RKO (cell line): ENCODE measurements at places on chromosomes 7 and 10.
A peak's percentile ranks its signal among the peaks of the same experiment; 100 is the strongest.

DNA sequence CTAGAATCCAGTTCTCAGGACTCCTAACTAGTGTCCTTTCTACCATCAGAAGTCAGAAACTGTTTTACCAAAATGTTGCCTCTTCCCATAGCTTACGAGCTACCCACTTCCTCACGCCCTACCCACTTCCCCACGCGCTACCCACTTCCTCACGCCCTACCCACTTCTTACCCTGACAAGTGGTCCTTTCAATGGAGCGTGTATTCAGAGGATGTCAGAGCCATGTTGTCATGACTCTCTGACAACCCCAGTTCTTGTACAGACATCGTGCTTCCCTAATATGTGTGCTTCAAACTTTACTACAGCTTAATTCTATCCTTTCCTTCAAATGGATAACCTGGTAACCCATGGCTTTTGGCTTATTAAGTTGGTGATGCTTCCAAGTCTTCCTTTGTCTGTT lies 84.8 kb upstream of the PHF14 start:
- no peak for DNase-seq

DNA sequence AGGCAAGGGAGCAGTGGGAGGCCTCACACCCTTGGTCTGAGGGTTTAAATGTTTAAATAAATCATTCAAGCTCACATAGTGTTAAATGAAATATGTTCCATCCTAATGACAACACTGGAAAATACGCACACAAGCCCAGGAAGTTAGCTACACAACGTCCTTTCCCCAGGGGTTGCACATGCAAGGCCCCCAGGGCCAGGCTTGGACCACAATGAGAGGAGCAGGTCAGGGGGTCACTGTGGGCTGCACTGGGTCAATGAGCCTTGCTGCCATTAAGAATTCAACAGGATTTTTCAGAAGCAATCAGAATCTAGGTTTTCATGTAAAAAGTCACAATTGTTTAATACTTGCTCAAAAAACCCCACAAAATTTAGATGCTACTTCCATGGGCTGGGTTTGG lies 64.9 kb upstream of the ADCY1 start:
- DNase-seq = no peak

GRCh38 chr10:80617807-80618206 lies 80.1 kb downstream of the SH2D4B start:
- no peak for DNase-seq

DNA sequence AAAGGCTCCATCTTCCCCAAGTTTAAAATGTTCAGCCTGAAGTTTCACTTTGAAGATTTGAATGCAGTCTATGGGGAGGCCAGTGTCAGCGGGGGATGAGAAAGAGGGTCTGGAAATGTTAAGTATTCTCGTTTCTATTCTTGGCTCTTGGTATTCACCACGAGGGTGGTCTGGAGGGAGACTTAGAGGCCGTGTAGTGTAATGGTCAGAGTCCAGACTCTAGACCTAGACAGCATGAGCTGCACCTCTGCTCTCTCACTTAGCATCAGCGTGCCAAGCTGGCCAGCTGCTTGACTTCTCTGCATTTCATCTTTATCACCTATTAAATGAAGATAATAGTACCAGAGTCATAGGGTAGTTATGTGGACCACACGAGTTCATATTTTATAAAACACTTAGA lies 57.9 kb downstream of the MKX start:
- no peak for DNase-seq

- peak; percentile 92 for DNase-seq
Measured at GRCh38 chr10:97332591-97333350, 1.8 kb downstream of the FRAT2 start.

- DNase-seq = no peak
Measured at GRCh38 chr7:121985476-121986030, 112.6 kb downstream of the PTPRZ1 start.

GRCh38 chr7:31775556-31775955 lies 88.5 kb downstream of the PPP1R17 start:
- no peak for DNase-seq

- DNase-seq = peak; percentile 2
Measured at GRCh38 chr10:90288391-90288933, 569.4 kb downstream of the HTR7 start.

DNA sequence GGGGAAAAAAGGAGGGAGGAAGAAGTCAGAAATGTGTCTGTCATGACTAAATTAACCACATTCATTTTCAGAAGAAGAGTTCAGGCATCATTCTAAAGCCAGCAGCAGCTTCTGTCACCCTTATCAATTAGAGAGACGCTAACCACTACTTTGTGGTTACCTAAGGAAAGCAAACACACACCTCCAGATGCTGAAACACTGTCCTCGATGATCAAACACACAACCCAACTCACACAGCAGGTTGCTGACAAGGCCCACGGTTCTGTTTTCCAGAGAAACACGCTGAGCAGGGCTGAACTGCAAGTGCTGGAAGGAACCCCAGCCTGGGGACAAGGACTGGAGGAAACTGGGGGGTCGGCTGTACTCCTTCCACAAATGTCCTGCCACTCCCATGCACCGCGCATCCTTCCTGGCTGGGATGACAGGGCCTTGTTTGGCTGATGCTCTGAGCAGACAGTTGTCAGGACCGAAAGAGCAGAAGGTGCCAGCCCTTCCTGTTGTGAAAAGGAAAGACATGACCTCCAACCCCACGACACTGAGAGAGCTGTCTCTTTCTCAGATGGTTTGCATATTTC lies 36.6 kb downstream of the PRKCQ start:
- DNase-seq = no peak

- DNase-seq = no peak
Measured at GRCh38 chr10:46250898-46251856, 35.6 kb upstream of the ANTXRL start.

DNA sequence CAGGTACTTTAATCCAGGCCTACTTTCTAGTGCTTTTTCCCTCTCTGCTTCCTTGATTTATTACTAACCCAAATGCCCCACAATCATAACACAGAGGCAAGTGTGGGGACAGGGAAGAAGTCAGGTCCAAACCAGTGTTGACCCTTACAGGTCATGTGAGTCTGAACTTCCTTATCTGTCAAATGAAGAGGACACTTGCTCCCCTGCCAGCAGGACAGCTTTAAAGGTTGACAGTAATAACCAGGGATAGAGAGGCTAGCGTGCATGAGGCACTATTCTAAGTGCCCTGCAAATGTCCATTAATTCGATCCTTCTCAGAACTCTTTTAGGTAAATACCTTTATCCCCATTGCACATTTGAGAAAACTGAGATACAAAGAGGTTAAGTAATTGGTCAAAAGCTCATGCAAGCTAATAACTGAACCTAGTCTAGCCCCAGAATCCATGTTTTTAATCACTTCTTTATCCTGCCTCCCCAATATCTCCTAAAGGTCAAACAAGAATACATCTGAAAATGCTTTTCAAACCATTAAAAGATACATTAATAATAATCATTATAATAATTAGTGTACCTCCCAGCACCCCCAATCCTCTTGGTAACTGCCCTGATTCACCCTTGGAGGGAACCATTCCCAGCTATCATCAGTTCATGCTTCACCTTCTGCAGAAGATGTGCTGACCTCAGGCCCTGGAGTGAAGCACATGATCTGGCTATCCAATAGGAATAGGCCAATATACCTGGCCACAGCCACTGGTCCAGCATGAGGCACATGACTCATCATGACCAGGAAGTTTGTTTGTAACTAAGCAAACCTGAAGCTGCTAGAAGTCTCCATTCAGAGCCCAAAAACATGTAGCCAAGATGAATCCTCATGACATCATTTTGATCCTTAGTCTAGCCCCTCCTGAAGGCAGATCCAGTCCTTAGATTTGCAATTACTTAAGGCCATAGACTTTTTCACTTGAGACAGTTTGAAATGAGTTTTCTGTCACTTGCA lies 40.7 kb downstream of the SGMS1 start:
- peak; percentile 51 for DNase-seq

- DNase-seq = no peak
Measured at GRCh38 chr7:69588773-69589172, 9.5 kb upstream of the AUTS2 start.

GRCh38 chr10:35541720-35542119 lies 63.4 kb upstream of the GJD4 start:
- DNase-seq = no peak

GRCh38 chr10:112475575-112476218 lies 28.7 kb downstream of the VTI1A start:
- DNase-seq = peak; percentile 26

GRCh38 chr10:94025806-94026205 lies 32.1 kb downstream of the PLCE1 start:
- no peak for DNase-seq

- DNase-seq = no peak
Measured at GRCh38 chr10:112643600-112644264, 196.7 kb downstream of the VTI1A start.
